ENCODE measurements at places on chromosomes 3 and 15.

- DNase-seq, result no peak
These were observed 21.4 kb downstream of the SIAH2 start for GRCh38 chr3:150741497-150742140.

- no peak for DNase-seq
These were observed 66.3 kb upstream of the ACAD9 start for GRCh38 chr3:128813097-128813496.

GRCh38 chr3:155581579-155581978 lies 163.3 kb downstream of the PLCH1 start:
- no peak for DNase-seq

GRCh38 chr3:176759815-176760506 lies 437.3 kb downstream of the TBL1XR1 start:
- no peak for DNase-seq

GRCh38 chr3:142225885-142226215 lies 465 bp upstream of the GK5 start:
- no peak for DNase-seq

GRCh38 chr3:29247088-29247745 lies 33.7 kb upstream of the RBMS3 start:
- no peak for DNase-seq

- no peak for DNase-seq
These were observed 2.8 kb downstream of the FURIN start for GRCh38 chr15:90871139-90871715.

DNA sequence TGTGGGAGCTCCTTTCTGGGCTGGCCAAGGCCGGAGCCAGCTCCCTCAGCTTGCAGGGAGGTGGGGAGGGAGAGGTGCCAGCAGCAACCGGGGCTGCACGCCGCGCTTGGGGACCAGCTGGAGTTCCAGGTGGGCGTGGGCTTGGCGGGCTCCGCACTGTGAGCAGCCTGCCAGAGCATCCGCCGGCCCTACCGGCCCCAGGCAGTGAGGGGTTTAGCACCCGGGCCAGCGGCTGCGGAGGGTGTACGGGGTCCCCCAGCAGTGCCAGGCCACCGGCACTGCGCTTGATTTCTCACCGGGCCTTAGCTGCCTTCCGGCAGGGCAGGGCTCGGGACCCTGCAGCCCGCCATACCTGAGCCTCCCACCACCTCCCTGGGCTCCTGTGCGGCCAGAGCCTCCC lies 651.0 kb upstream of the ARPP21 start:
- DNase-seq, result no peak

DNA sequence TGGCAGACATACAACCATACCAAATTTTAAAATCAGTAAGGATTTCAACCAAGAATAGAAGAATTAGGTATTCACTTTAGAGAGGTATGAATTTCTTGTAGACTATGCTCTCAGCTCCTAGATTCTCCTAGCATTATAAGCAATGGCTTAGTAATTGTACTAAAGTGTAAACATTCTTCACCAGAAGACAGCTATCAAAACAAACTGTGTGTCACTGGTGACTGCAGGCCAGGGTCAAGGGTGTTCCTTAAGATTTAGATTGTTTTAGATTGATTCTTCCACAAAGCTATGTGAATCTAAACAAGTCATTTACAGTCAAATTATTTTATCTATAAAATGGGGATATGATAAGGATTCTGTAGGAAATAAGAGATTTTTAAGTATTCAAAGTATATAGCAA lies 23.1 kb upstream of the GP5 start:
- no peak for DNase-seq

- no peak for DNase-seq
These were observed 627 bp downstream of the NT5DC2 start for GRCh38 chr3:52532838-52533622.

DNA sequence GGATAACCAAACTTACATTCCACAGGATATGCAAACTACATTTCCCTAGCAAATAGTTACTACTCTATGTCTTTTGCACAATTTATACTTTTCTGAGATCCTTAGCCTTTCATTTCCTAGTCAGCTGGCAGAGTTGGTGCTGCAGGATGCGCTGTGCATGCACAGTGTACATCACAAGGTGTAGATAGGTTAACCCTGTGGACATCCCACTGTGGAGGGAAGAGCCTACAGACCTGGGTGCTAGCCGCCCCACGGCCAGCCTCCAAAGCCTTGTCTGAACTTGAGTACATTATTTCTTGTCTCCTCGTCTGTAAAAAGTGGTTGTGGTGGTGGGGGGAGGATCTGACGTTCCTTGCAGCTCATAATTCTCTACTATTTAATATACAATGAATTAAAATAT lies 3.5 kb downstream of the TNFSF10 start:
- no peak for DNase-seq

GRCh38 chr3:57557085-57557537 lies 1.0 kb downstream of the PDE12 start:
- no peak for DNase-seq

GRCh38 chr3:83738202-83738601 lies 1220.6 kb upstream of the CADM2 start:
- DNase-seq, result no peak

DNA sequence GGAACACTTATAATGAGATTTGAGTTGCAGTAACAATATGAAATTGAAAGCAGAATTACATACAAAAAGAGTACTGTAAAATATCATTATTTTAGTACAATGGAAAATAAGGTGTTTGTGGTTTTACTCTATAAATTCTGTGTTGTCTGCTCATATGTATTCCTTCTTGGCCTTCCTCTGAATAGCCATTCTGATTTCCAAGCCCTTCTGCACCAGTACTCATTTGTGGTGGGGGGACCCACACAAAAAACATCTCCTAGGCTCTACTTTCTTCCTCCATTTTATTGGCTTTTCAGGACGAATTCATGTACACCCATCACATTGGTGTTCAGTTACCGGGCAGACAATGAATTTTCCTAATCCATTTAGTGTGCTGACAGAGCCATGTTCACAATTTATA lies 338.2 kb downstream of the ERC2 start:
- no peak for DNase-seq

GRCh38 chr3:89690646-89691045 lies 583.2 kb downstream of the EPHA3 start:
- DNase-seq, result no peak

DNA sequence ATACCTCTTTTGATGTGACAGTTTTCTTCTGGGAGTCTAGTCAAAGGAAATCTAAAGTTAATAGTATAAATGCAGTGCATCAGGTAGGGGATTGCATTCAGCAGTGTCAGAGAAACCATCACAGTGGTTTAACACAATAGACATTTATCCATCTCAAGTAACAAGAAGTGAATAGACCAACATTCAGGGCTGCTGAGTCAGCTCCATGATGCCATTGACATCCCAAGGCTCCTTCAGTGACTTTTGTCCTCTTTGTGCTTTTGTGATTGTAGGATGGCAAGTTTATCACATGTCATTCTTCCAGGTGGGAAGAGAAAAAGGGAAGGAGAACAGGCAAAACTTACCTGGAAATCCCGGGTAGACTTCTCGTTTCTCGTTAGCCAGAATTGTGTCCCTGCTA lies 158.3 kb downstream of the TMEM108 start:
- DNase-seq, result no peak

DNA sequence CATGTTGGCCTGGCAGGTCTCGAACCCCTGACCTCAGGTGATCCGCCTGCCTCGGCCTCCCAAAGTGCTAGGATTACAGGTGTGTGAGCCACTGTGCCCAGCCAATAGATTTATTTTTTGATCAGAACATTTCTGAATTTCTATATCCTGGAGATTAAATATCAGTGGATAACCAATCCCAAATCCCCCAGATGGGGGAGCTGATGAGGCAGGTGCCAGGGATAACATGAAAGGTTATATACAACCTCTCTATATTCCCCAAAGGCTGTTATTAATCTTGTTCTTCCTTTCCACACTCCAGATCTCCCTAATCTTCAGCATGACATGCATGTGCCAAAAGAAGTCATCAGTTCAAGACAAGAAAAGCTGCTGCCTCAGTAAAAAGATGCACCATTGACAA lies 112.3 kb downstream of the WDR76 start:
- no peak for DNase-seq

DNA sequence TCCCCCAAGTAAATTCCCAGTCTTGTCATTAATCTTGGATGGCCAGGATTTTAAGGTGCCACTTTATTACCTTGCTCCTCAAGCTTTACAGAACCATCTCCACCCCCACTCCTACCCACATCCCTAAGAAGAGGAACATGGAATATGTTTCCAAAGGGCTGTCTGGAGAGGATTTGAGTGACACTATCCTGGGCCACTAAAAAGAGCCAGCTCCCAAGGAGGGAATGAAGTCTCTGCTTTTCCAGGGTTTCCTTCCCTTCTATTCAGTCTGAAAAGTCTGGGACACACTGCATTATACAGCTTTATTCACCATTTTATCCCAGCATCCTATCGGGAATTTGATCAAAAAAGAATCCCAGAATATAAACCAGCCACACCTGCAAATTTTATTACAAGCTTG lies 35.6 kb upstream of the MECOM start:
- no peak for DNase-seq

DNA sequence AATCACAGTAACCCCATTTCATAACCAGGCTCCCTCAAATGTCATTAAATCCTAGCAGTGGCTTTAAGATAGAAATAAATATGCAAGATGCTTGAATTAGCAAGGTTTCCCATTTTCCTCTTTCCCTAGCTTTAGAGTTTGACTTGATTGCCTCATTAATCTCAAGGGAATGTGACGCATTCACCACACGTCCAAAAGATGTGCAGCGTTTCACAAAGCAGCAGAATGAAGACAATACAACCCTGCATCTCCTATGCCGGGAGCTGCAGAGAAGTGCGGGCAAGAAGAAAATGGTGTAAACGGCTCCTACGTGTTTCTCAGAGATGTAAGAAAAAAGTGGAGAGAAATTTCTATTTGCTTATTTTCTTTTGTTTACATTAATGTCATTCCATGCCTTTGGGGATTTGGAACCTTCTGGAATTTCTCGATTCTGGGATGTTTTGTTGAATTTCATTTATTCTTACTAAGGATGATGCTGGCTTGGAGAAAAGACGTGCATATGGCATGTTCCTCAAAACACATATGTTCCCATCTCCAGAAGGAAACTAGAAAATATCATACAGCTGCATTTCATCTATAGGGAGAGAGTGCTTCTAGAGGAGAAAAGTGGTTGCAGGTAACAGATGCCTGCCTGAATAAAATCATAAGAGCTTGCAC lies 27.8 kb upstream of the FRMD4B start:
- no peak for DNase-seq

- no peak for DNase-seq
These were observed 163.6 kb upstream of the SETMAR start for GRCh38 chr3:4139462-4140140.

DNA sequence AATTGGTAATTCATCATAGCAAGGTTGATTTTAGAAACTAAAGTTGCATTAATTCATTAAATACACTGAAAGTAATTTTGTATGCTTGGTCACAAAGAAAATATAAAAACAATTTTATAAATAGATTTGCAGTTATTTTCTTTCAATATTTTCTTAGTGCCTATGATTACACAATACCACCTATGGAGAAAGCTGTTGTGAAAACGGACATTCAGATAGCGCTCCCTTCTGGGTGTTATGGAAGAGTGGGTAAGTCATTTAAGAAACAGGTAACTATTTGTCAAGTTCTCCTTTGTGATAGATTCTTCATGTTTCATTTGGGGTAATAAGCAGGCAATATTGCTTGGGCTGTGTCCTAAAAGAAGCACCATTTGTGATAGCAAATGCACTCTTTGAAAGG lies 3.0 kb downstream of the DUT start:
- no peak for DNase-seq

GRCh38 chr15:58795825-58796224 lies 24.7 kb downstream of the MINDY2 start:
- no peak for DNase-seq

DNA sequence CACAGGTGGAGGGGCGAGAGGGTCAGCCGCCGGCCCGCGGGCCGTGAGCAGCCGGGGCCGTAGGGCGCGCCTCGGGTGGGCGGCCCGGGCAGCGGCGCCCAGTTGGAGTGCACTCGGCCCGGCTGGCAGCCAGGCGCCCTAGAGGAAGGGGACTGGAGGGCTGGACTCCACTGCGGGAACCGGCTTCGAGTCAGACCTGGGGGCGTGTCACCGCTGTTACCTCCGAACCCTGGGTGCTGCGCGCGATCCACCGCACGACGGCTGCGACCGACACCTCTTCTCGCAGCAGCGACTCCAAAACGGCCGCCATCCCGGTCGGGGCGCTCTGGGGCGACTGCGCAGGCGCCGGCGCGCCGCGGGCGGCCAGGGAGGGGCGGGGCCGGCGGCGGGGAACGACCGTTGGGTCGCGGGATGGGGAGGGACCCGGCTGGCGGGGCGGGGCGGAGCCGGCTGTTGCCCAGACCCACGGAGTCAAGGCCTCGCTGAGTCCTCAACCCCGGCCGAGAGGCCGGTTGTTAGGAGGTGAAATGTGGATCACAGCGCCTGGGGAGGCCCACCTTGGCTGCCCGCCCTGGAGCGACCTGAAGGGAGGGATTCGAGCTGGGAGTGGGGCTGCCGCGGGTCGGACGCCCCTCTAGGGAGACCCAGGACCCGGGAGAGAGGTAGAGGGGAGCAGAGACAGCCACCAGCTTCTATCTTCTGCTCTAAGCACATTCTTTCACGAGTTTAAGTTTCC lies at the start of gene CDAN1:
Gene CDAN1, minus strand, starts transcription at position 336 of the 736 bp plus-strand sequence. Its CDS starts 26 bp downstream, at position 310.
- DNase-seq, result peak; percentile 87

GRCh38 chr15:93515256-93516051 lies 426.4 kb upstream of the RGMA start:
- DNase-seq, result no peak

GRCh38 chr3:27344192-27344591 lies 25.0 kb downstream of the NEK10 start:
- no peak for DNase-seq

DNA sequence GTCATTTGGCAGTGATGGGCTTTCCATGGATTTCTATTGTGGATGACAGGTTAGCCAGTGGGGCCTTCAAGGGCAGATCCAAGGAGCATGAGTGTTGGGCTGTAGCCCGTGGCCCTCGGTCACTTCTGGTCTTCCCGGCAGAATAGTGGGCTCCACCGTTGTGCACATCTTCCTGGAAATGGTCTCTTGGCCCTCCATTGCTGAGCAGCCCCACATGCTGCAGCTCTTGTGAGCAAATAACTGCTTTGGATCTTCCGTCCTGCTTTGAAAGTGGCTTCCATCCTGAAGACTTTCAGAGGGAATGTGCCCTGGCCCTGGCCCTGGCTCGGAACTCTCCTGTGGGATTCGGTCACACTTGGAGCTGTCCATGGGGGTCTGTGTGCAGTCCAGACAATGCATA lies 102.8 kb downstream of the SNRPN start:
- no peak for DNase-seq

DNA sequence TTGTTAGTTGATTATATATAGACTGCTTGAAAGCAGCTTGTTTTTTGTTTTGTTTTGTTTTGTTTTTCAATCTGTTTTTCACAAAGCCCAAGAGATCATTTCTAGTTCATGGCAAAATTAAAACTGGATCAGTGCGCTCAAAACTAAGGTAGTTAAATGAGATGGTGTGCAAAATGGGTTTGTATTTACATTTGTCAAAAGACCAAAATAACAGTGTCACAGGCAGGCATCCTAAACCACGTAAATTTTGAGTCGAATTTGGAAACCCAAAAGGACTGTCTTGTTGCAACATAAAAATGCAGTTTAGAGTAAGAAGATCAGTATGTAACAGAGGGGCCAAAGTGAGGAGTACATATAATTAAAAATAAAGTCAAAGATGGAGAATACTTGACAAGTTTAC lies 2.4 kb downstream of the DMXL2 start:
- DNase-seq, result no peak

- no peak for DNase-seq
These were observed 484.0 kb upstream of the TGFBR2 start for GRCh38 chr3:30122359-30122758.

Measured in activated CD8-positive, alpha-beta memory T cell treated with anti-CD3 and anti-CD28 coated beads for 4 hours (primary cell).